ENCODE measurements at places on chromosomes 6 and 20.

DNA sequence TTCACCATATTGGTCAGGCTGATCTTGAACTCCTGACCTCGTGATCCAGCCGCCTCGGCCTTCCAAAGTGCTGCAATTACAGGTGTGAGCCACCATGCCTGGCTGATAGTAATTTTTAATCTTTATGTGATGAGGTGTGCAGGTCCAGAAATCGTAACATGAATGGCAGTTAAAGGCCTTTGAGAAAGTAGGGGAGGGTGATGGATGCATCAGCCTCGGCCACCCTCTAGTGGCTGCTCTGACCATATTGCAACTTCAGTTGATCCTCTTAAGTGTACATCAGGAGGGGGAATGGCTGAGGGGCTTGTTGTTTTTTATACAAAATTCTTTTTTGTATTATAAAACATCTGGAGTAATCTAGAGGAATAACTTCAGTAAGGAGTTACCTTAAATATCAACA, 193.0 kb downstream of the ZFAND3 start:
- DNase-seq: no peak

- DNase-seq: no peak
Measured at GRCh38 chr6:109478222-109478805, 4.7 kb downstream of the ZBTB24 start.

GRCh38 chr6:15426901-15427300, 181.0 kb downstream of the JARID2 start:
- DNase-seq: no peak

DNA sequence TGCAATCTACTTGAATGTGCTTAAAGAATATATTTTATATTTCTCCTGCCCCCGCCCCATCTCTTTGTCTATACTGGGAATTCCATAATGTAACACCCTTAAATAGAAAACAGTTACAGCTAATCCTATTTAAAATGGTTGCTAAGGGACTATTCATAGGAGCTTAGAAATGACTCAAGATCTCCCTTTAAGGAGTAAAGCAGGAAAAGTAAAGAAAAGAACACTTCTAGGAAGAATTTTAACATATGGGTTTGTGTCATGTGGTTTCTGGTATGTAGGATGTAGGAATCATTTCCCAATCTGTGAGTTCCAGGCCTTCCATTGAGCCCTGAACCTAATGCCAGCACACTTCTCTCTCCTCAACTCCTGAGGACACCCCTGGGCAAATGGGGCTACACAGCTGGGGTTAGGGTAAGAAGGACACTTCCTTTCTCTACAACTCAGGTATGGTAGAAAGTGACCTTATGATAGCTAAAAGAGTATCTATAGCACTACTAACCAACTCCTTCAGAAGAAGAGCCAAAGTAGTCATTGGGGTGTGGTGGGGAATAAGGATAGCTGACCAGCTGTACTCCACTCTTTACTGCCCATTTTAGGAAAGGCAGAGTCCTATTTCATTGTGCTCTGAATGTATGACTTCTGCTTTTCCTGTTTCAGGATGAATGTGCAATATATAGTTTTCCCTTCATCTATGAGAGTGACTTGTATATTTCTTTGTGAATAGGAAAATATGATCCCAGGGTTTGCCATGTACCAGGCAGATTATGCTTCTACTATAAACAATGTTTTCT, 27.3 kb downstream of the RIMS1 start:
- DNase-seq: no peak

DNA sequence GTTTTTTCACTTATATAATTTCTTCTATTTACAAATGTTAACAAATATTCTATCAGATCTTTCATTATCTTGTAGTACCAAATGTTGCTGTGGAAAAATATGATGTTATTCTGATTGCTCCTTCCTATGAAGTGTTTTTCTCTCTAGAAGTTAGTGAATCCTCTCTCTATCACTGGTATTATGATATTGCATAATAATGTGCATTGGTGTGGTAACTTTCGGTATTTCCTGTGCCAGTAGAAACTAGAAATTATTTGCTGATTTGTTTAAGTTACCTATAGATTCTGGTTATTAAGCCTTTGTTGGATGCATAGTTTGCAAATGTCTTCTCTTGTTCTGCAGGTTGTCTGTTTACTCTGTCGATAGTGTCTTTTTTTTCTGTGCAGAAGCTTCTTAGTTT, 342.5 kb downstream of the CENPW start:
- no peak for DNase-seq

- no peak for DNase-seq
Measured at GRCh38 chr6:26328265-26328844, 36.6 kb upstream of the BTN3A2 start.

DNA sequence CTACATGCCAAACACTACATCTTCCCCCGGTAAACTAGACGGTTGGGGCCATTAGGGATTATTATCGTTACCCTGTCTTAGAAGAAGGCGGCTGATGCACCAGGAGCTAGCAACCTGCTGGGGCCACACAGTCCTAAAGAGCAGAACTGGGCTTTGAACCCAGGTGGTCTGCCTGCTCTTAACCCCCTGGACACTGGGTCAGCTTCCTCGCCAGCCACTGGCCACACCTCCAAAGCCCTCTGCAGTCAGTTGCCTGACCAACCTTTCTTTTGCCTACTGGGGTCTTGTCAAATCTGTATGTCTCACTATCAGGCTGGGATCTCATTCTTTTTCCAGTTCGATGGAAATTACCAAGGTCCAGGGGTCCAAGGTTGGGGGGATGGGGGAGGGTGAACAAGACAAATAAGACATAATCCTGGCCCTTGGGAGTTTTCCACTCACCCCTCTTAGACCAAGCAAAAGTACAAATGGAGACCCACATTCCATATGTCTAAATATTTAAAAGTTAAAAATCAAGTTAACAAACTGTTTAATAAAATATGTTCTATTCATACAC, 34.0 kb upstream of the FOXP4 start:
- no peak for DNase-seq

- peak; percentile 37 for DNase-seq
Measured at GRCh38 chr6:106560996-106561685, 68.2 kb downstream of the RTN4IP1 start.

GRCh38 chr6:41570259-41570615, 24.1 kb downstream of the FOXP4 start:
- DNase-seq: no peak

DNA sequence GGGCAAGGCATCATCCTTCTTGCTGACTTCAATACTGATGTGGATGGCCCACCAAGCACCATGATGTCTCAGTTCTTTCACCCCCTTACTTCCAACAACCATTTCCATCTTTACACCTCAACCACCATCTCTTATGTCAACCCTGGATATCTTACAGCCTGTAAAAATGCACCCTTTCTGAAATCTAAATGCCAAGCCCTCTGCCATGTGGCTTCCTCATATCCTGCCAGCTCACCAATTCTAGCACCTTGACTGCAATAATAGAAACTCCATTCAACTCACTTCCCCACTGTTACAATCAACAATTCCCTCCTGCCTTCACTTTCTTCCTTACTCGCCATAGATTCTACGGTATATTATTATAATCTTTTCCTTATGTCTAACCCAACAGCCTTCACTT, 57.9 kb downstream of the LY86 start:
- no peak for DNase-seq

- DNase-seq: no peak
Measured at GRCh38 chr6:19830171-19830570, 7.0 kb upstream of the ID4 start.
